ENCODE measurements at places on chromosomes 5 and 9. TPM values are rescaled to one million over a fixed set of nuclear protein-coding genes. Genes with fewer than 3 reads are reported as not detected.

DNA sequence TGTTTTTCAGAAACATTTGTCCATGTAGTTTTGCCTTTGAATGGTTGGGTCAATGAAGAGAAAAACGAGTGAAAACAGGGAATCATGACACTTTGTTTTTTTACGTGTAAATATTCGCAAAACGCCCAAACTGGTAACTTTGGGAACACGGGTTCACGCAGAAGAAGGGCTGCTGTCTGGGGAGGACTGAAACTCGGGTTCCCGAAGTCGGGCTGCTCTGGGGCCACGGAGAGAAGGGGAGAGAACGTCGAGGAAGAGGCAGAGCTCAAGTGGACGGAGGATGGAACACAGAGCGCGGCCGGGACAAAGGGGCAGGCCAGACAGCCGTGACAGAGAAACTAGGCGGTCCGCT lies 478 bp upstream of the SETD9 start:
- DNase-seq, result no peak

DNA sequence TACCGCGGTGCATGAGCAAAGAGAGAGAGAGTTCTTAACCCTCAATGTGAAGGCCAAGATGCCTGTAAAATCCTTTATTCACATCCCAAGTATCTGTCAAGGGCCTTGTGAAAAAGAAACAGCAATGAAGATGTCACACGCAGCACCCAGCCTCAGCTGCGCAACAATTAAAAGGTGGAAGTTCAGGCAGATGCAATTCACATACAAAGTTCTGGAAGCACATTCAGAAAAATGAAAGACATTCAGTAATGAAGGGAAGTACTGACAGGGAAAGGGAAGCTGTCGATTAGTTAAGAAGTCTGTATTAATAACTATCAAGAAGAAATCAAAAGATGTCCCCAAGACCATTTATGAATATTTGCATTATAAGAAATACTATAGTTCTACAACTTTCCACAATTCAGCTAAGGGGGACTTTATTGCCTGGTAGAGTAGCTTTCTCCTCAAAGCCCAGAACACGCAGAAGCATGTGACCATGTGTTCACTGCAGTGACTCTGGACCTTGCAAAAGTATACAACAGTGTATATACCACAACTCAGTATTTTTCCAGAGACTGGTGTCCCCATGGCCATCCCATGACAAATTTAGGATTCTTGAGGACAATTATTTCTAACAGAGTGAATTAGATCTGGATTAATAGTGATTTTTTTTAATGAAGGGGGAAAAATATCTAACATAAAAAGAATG lies 137.5 kb downstream of the CDK5RAP2 start:
- DNase-seq, result no peak

- DNase-seq, result no peak
Measured at GRCh38 chr5:167880420-167880819, 411.0 kb upstream of the WWC1 start.

DNA sequence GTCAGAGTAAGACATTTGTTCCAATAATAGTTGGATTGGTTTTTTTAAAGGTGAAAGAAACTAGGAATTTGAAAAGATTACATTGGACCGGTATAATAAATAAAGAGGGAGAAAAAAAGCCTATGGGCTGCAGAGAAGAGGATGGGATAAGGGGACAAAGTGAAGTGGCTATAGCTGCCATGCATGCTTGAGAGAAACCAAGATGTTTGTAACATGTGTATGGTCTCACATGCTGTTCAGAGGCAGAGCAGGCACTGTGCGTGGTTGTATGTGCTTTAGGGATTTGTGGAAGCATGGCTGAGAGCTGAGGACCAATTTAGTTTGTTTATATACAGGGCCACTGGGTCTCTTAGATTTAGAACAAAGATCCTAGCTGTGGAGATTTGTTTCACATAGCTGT lies 32.7 kb downstream of the LNPEP start:
- no peak for DNase-seq

The AFAP1L1 gene
- 8.3 TPM for total RNA-seq

The ZNF879 gene
- 1.9 TPM for total RNA-seq

- no peak for DNase-seq
Measured at GRCh38 chr5:6772886-6773285, 59.7 kb downstream of the TENT4A start.

The ELL2 gene
- 118 TPM for total RNA-seq

Data from astrocyte (in vitro differentiated cells and primary cell).